Amniotic stem cell (primary cell): ENCODE measurements at places on chromosomes 5 and 9.

- no peak for DNase-seq
Observed at GRCh38 chr5:177503351-177504085, 6.1 kb downstream of the DOK3 start.

DNA sequence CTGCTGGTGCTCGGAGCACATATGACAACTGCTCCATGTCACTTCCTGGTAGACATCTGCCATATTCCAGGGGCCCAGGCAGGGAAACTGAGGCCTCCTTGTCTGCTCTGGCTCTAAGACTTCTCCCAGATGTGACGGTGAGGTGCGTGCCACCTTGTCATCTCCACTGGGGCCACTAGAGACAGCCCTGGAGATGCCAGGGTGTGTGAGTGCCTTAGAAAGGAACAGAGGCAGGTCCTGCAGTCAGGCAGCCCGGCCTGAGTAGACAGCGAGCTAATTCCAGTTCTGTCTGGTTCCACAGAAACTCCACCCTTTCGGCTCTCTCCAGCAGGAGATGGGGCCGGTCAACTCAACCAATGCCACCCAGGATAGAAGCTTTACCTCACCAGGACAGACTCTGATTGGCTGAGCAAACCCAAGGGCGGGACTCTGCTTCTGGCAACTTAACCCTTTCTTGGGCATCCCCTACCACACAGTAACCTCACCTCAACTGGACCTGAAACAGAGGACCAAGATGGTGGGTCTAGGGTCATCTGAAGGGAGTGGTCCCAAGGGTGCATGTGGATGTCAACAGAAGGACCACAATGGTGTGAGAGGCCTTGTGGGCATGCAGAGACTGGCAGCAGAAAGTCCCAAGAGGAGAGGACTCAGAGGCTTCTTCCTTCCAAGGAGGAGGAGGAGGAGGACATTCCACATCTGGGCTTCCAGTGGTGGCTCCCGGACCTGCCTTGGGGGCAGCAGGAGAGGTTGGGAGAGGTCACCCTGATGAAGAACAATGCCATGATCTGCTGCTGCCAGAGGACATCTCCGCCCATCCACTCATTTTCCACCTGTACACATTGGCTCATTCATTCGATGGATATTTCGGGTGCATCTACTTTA lies 77.7 kb downstream of the RGS3 start:
- DNase-seq, result no peak

- no peak for DNase-seq
Observed at GRCh38 chr9:72915659-72916058, 37.2 kb downstream of the ALDH1A1 start.

GRCh38 chr9:38240051-38240450 lies 152.5 kb upstream of the ALDH1B1 start:
- no peak for DNase-seq

DNA sequence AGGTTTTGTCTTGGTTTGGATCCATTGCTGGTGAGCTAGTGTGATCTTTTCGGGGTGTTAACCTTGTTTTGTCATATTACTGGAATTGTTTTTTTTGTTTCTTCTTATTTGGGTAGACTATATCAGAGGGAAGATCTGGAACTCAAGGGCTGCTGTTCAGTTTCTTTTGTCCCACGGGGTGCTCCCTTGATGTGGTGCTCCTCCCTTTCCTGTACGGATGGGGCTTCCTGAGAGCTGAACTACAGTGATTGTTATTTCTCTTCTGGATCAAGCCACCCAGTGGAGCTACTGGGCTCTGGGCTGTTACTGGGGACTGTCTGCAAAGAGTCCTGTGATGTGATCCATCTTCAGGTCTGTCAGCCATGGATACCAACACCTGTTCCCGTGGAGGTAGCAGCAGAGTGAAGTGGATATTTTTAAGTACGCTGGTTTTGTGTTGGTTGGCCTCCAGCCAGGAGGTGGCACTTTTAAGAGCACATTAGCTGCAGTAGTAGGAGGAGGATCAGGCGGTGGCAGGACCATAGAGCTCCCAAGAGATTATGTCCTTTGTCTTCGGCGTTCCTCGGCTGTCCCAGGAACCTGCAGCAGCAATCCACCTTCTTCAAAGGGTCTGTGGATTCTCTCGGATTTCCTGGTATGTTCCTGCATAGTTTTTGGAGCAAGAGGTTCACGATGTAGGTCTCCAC lies 27.2 kb downstream of the SCAMP1 start:
- no peak for DNase-seq

DNA sequence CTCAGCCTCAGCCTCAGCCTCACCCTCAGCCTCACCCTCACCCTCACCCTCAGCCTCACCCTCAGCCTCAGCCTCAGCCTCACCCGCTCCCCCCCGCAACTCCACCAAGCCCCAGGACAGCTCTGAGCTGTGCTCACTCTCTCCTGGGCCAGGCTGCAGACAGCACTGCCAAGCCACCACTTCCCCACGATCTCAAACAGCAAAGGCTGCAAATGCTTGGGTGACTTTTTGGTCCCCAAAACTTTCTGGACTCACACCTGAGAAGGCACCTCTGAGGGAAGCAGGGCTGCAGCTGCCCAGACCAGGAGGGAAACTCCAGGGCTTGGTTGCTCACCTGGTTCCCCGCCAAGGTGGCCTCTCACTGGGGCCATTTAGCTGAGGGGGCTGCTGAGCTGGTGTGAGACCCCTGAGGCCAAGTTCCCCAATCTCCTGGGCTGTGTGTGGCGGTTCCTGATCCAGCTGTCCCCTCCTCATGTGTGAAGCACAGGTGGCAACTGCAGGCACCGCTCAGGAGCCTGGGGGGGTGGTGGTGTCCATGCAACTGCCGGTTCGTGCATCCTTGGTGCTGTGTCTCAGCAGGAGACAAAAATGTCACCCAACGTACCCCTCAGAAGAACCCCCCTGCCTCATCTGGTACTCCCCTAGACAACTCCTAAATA lies 17.8 kb downstream of the MRPL36 start:
- DNase-seq, result no peak

DNA sequence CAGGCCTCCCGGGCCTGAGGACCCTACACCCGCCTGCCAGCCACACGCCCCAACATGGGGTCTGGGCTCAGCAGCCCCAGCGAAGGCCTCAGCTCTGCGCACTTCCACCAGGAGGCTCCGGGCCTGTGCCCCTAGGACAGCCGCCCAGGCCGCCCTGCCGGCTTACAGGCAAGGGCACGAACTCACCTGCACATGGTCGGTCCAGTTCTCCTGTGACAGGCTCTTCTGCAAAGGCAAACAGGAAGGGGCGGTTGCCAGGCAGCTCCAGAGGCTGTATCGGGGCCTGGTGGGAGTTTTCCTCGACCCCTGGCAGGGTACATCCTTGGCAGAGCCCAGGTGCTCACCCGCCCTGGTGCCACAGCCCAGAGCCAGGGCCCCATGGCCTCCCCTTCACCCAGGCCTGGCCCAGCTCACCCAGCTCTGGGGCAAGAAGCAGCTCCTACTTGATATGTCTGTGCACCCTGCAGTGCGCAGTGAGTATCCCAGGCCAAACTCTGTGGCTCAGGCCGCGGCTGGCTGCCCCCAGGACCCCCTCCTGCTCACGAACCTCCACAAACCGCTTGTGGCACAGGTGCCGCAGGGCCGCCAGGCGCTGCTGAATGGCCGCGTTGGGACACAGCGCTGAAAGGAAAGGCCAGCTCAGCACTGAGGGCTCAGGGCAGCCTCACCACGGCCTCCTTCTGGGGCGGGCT lies 52.2 kb upstream of the NRARP start:
- no peak for DNase-seq

DNA sequence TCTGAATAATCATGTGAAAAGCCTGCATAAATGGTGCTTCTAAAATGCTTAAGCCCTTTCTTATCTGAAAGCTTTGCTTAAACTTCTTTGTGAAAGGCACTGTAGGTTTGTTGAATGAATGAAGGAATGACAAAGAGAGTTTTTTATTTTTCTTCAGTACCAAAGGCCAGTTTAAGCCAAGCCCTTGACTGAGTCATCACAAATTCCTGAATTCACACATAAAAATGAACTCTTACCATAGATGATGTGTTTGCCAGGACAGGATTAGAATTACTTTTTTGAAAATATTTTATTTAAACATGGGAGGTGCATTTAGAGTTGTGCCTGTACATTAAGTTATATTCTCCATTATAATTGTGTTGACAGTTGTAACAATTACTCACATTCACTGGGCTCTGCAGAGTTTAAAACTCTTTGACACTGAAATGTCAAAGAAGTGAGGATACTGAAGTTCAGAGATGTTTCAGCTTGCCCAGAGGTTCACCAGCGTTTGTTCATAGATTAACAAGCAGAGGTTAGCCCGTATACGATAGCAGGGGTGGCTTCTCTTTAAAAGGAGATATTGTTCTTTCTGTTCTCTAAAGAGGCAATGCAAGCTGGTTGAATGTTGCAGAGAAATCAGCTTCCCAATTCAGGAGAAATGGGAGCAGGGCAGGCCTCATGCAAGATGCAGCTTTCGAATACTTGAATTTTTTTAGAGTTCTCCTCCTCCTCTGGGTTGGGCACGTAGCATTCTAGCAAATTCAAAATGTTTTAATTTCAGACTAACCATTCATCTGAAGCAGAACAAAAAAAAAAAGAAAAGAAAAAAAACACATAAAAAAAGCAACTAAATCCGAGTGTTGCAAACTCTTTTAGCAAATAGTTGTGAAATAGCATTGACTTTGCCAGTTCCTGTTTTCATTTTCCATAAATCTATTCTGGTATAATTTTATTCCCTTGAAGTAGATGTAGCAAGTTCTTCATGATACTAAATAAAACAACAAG lies 358.7 kb upstream of the KLF4 start:
- DNase-seq, result peak; percentile 18

GRCh38 chr9:14240537-14240936 lies 73.4 kb downstream of the NFIB start:
- DNase-seq, result no peak

- no peak for DNase-seq
Observed at GRCh38 chr5:138386290-138386689, 33.8 kb downstream of the KDM3B start.

DNA sequence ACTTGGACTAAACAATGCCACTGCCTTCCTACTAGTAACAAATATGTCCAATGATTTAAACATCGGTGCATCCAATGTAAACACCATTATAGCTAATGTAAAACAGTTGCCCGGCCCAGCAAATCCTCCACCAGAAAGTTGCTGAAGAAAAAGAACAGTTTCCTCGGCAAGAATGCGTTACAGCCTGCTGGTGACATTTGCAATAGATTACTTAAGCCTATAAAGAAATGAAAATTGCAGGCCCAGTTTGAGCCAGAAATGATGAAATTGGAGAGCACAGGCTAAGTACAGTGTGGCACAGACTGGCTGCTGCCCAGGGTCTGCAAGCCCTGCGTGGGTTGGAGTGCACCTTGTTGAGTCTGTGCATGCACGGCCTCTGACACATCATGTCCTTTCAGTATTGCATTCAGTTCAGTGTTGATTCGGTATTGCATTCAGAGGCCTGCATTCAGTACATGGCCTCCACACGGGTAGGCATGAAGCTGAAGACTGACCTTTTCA lies 406.0 kb upstream of the KLF4 start:
- peak; percentile 8 for DNase-seq

DNA sequence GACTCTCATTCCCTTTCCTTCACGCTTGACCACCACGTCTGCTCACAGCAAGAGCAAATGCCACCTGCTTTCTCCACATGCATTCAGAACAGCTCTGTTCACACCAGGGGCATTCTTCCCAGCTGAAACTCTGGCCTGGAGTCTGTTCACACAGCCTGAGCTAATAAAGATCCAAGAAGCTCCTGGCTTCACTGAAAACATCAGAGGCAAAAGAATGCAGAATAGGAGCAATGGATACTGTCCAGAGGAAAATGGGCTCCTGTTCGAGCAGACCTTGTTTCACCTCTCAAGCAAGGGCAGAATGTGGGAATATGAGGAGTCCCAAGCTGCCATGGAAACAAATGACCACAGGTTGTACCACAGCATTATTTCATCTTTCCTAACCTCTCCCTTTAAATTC lies 402.7 kb upstream of the TNC start:
- DNase-seq, result no peak

DNA sequence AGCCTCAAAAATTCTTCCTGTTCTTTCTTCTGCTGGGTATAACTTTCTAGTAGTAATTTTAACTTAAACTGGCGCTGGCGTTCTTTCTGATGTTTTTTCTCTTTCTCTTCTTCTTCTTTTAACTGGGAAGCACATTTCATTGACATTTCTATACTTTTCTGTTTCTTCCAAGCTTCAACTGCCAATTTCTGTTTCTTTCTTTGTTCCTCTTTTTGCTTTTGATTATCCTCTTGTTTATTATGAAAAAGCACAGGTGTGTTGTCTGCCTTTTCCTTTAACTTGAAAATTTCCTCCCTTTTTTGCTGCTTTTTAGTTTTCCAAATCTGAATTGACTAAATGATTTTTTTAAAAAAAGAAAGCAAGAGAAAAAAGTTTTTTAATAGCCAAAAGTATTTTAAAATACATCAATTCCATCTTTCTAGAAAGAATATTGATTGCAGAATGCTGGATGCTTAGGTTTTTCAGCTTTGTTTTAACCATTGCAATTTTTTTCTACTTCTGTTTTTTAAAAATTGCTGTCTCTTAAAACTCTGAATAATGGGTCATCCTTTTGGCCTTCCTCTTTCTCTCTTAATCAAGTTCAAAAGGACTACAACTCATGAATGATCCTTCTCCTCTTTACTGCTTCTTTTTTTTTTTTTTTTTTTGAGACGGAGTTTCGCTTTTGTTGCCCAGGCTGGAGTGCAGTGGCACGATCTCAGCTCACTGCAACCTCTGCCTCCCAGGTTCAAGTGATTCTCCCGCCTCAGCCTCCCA lies 8.8 kb upstream of the PGGT1B start:
- no peak for DNase-seq

DNA sequence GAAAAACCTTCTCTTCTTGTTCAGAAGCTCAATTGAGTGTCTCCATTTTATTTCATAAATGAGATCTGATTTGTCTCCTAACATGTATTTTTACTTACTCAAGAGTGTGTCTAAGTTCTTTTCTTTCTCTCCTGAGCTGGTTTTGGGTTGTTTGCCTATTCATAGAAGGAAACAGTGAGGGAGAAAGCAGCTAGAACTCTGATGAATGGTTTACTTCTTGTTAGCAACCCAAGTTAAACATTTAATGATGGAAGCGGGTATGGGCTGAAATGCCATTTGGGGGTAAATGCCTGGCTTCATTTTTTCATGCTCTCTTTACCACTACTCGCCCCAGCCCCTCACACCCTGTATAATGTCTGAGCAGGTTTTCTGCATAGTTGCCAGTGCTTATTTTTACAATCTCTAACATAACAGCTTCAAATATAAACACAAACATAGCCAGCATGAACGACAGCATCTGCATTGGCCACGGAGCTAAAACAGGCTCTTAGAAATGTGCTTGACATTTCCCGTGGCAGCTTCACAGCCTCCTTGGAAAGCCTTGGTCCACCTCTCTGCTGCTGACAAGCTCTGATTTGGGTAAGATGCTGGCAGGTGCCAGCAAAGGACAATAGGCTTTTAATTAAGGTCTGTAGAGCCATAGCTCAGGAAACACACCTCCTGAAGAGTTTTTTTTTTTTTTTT lies 321.1 kb downstream of the ARHGEF28 start:
- DNase-seq, result no peak

GRCh38 chr9:33153666-33154065 lies 13.5 kb downstream of the B4GALT1 start:
- no peak for DNase-seq

DNA sequence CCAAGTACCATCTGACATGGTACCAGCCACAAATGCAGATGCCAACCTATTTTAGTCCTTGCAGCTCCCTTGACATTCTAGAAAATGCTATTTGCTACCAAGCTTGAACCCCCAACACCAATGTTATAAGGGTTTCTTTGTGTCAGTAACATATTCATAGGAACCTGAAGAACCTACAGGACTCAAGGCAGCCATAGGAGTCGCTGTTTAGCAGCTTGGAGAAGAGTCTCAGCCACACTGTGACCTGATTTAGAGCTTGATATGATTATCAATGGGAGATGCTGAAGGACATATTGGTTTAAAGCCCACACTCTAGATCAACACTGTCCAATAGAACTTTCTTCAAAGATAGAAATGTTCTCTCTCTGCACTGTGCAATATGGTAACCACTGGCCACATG lies 6.4 kb upstream of the ZFR start:
- no peak for DNase-seq
